ENCODE measurements at places on chromosomes 4 and X. TPM values are rescaled to one million over a fixed set of nuclear protein-coding genes. Genes with fewer than 3 reads are reported as not detected.

GPR50 gene
- total RNA-seq, result not detected

USP46 gene
- total RNA-seq, result 76.4 TPM

GPRASP3 gene
- total RNA-seq, result 4.8 TPM

JCHAIN gene
- total RNA-seq, result 6.9 TPM

DCAF8L2 gene
- total RNA-seq, result not detected

TMEM165 gene
- 41.6 TPM for total RNA-seq

ARMCX4 gene
- 5.3 TPM for total RNA-seq

ZIC3 gene
- not detected for total RNA-seq

ZBTB49 gene
- total RNA-seq, result 1.9 TPM

- no peak overlapping the region for H3K4me3 ChIP-seq
- H3K4me1 ChIP-seq, result no peaks in the 10 kb centered on the region
- DNase-seq, result no peak
- no peak overlapping the region for H3K27ac ChIP-seq
These were observed 264.2 kb downstream of the INPP4B start for GRCh38 chr4:142581881-142582280.

DNA sequence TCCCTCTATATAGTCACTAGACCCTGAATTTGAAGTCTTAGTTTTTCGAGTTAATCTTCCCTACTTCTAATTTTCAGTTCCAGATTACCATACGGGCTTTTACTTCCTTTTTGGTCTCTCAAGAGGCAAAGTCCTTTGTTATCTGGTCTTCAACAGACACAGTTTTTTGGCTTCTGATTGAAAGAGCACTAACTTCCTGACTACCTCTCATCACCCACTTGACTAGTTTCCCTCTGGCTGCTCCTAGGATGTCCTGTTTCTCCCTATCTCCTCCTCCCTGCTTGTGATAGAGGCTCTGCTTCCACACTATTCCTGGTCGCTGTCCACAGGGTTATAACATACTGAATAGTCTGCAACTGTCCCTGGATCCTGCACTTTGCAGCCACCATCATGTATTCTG is 16.7 kb upstream of the WDR44 start:
- no peak for DNase-seq
- no peak overlapping the region for H3K4me3 ChIP-seq
- no peaks in the 10 kb centered on the region for H3K36me3 ChIP-seq

GRCh38 chr4:127634181-127634580 is 1.4 kb downstream of the INTU start:
- H3K36me3 ChIP-seq, result no peaks in the 10 kb centered on the region
- H3K27me3 ChIP-seq, result peaks cover 3% of the 10 kb centered on the region
- H3K4me3 ChIP-seq, result no peak overlapping the region
- no peak for DNase-seq
- H3K4me1 ChIP-seq, result peaks cover 23% of the 10 kb centered on the region

DNA sequence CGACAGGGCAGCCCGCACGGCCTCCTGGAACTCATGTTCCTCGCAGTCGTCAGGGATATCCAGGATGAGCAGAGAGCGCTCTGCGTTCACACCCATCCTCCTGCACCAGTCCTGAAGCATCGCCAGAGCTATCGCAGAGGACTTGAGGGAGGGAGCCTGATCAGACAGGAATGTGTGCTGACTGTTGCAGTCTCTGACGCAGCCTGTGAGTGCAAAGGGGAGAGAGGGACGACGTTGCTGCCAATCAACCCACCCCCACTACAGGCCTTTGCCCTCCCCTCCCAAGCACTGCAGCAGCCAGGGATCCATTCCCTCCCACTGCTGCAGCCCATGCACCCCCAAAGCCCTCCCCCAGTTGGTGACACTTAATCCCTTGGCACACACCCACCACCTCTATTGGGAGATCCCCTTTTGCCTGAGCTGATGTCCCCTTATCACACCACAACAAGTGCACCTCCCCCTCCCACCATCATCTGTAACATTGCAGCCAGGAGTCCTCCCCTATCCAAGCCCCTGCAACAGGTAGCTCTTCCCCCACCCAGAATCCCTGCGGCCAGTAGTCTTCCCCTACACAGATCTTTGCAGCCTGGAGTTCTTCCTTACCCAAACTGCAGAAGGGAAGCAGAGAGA is 897 bp downstream of the PNMA6F start:
- peaks cover 31% of the 10 kb centered on the region for H3K27me3 ChIP-seq
- no peak overlapping the region for H3K4me3 ChIP-seq
- H3K36me3 ChIP-seq, result no peaks in the 10 kb centered on the region
- no peak overlapping the region for H3K27ac ChIP-seq

DNA sequence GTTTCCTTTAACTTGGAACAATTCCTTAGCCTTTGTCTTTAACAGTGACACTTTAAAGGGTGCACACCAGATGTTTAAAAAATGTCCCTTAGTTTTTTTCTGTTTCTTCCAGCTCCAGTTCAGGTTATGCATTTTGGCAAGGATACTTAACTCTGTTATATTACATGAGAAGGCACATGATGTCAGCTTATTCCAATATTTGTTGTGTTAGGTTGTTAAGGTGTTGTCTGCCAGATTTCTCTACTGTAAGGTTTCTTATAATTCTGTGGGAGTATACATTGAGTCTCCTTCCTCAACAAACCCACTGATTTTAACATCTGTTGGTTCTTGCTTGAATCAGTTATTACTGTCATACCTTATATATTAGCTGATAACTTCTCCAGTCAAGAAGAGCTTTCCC is 33.3 kb downstream of the REST start:
- no peak overlapping the region for H3K27ac ChIP-seq
- H3K4me1 ChIP-seq, result peaks cover 3% of the 10 kb centered on the region
- H3K27me3 ChIP-seq, result no peaks in the 10 kb centered on the region
- no peak for DNase-seq
- no peak overlapping the region for H3K4me3 ChIP-seq

DNA sequence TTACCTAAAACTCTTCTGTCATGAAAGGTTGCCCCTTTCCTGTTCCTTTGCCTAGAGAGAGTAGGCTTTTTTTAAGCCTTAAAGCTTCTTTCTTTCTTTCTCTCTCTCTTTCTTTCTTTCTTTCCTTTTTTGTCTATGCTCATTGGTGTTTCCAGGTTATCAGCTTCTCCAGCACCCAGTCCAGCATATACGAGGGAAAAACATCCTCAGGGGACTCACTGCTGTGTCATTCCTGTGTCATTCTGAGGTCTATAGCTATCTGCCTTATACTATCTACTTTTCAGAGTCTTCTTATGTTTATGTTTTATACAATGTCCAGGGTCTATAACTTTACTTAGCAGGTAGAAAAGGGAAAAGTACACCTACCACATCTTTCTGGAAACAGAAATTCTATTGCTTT is 10.5 kb upstream of the USP27X start:
- no peak overlapping the region for H3K4me3 ChIP-seq
- no peaks in the 10 kb centered on the region for H3K36me3 ChIP-seq
- no peaks in the 10 kb centered on the region for H3K4me1 ChIP-seq
- H3K27ac ChIP-seq, result no peak overlapping the region
- H3K27me3 ChIP-seq, result peaks cover 11% of the 10 kb centered on the region

DNA sequence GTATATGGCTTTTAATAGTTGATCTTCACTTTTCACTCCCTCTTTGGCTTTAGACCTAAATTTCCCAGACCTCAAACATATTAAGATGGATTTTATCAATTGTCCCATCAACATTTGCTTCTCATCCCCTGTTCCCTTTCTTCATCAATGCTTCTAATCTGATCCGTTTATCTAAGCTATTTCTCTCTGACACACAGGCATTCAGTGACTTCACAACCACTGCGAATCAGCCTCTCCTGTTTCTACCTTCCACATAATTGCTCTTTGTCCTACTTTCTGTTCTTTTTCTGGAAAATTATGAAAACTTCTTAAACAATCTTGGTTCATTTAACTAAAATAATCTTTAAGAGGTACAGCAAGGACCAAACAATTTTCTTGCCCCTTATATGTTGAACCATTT is 115.2 kb downstream of the GLRA3 start:
- H3K27me3 ChIP-seq, result no peaks in the 10 kb centered on the region
- no peaks in the 10 kb centered on the region for H3K4me1 ChIP-seq
- no peak for DNase-seq
- H3K27ac ChIP-seq, result no peak overlapping the region

- DNase-seq, result no peak
- no peaks in the 10 kb centered on the region for H3K4me1 ChIP-seq
- peaks cover 53% of the 10 kb centered on the region for H3K27me3 ChIP-seq
- no peaks in the 10 kb centered on the region for H3K36me3 ChIP-seq
These were observed 102.9 kb upstream of the LRPAP1 start for GRCh38 chr4:3634894-3635820.

GRCh38 chr4:159443975-159444374 is 341.1 kb downstream of the RAPGEF2 start:
- H3K4me3 ChIP-seq, result no peak overlapping the region
- no peak overlapping the region for H3K27ac ChIP-seq
- H3K27me3 ChIP-seq, result no peaks in the 10 kb centered on the region
- H3K4me1 ChIP-seq, result peaks cover 18% of the 10 kb centered on the region

DNA sequence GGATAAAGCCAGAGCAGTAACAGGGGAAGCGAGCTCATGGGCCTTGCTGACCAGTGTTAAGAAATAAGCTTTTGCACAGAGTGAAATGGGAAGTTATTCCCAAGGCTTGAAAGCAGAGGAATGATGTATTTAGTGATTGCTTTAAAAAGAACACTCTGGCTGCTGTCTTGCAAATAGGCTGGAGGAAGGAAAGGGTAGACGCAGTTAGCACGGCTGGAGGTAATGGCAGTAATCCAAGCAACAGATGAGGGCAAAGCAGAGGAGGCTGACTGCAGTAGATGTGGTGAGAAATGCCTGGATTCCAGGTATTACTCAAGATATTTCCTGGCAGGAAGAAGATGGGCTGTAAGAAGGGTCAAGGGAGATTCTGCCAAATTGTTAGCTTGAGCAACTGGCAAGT is 1342.3 kb upstream of the AGA start:
- H3K4me3 ChIP-seq, result no peak overlapping the region
- H3K27ac ChIP-seq, result no peak overlapping the region
- no peak for DNase-seq
- no peaks in the 10 kb centered on the region for H3K36me3 ChIP-seq

DNA sequence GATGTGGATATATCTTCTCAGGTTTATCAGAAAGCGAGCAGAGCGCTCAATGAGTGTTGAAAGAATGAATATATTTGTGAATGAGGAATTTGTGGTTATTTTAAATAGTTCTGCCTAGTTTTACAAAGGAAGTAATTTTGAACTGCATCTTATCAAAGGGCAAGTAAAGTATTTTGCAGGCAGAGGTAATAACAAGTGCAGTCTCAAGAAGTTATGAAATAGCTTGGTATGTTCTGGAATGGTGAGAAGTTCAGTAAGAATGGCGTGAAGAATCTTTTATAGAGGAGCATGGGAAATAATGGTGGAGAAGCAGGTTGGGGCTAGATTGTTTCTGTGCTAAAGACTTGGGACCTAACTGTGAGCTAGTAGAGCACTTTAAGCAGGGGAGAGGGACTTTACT is 10.9 kb downstream of the TMA16 start:
- peaks cover 11% of the 10 kb centered on the region for H3K36me3 ChIP-seq

DNA sequence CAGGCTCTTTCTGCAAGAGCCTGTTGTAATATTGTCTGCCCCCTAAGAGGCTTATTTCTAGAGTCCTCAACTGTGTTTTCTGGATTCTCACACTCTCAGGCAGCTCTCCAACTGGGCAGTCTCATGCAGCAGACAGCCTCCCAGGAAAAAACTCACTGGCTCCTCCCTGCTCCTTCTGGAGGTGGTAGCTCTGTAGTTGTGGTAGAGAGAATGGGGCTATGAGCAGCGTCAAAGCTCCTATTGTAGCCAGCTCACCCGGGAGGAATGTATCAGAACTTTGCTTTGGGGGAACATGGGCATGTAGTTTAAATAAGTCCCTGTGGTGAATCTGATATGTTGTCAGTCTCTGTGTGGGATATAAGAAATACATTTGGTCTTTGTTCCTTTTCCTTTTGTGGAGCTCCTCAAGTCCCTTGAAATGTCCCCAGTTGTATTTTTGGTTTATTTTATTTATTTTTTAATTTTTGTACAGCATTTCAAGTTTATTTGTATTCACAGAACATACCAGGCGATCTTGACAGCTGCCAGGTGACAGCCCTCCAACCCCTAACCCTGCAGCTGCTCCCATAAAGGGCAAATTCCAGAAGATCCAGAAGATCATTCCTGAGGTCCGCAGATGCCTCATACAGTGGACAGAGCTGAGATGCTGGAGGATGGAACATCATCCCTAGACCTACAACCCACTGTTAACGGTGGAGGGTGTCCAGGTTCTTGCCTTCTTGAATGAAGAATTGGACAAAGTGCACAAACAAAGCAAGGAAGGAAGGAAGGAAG is 45.7 kb downstream of the TRIM61 start:
- H3K27ac ChIP-seq, result no peak overlapping the region
- no peaks in the 10 kb centered on the region for H3K4me1 ChIP-seq
- DNase-seq, result no peak
- H3K27me3 ChIP-seq, result peaks cover 12% of the 10 kb centered on the region
- H3K4me3 ChIP-seq, result no peak overlapping the region

- no peak overlapping the region for H3K4me3 ChIP-seq
- no peaks in the 10 kb centered on the region for H3K36me3 ChIP-seq
These were observed 25.3 kb downstream of the TSC22D3 start for GRCh38 chrX:107750263-107750662.

GRCh38 chr4:149751174-149751573 is 64.5 kb downstream of the IQCM start:
- no peak for DNase-seq
- H3K4me1 ChIP-seq, result no peaks in the 10 kb centered on the region
- no peak overlapping the region for H3K27ac ChIP-seq
- H3K27me3 ChIP-seq, result no peaks in the 10 kb centered on the region
- H3K36me3 ChIP-seq, result no peaks in the 10 kb centered on the region

DNA sequence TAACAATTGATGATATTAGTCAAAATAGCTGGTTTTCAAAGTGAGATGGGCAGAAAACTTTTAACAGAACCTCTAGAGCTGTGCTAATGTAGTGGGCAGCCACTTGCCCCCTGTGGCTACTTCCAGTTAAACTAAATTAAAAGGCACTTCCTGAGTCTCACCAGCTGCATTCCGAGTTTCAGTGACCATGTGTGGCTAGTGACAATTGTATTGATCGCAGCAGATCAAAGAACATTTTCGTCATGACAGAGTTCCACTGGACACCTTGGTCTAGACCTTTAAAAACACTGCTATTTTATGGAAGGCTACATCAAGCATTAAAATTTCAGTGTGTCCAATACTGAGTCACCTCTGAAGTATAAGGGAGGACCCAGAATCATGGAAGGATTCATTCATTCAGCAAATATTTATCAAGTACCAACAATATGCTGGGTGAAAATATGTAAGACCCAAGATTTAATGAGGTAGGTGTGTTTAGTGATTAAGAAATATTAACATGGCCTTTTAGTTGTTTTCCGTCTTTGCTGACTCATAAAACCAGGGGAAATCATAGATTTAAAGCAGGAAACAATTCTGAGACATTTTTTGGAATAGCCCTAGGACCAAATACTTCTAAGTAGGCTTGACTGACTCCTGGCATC is 5.1 kb upstream of the FAT1 start:
- peaks cover 34% of the 10 kb centered on the region for H3K27me3 ChIP-seq
- peaks cover 35% of the 10 kb centered on the region for H3K4me1 ChIP-seq
- DNase-seq, result no peak
- no peak overlapping the region for H3K4me3 ChIP-seq
- no peak overlapping the region for H3K27ac ChIP-seq
- H3K36me3 ChIP-seq, result no peaks in the 10 kb centered on the region

DNA sequence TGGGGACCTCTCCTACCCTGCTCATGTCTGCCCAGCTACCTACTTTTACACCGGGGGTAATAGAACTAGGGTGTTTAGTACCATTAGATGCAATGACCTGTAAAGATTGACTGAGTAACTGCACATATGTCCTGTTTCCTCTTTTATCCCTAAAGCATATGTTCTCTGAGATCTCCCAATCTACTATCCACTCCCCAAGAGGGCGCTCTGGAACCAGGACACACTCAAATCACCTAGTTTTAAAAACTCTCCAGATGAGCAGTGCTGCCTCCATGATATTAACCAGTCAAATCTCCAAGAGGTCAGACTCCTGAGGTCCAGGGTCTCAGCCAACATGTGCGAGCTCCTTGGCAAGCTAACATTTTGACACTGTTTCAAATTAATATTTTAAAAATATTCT is 87.0 kb upstream of the TSPAN5 start:
- H3K4me3 ChIP-seq, result no peak overlapping the region
- H3K4me1 ChIP-seq, result no peaks in the 10 kb centered on the region
- DNase-seq, result no peak
- no peaks in the 10 kb centered on the region for H3K27me3 ChIP-seq
